ENCODE measurements at places on chromosomes 12 and 14.

GRCh38 chr12:89016970-89017778, 335.1 kb downstream of the DUSP6 start:
- DNase-seq, result no peak

DNA sequence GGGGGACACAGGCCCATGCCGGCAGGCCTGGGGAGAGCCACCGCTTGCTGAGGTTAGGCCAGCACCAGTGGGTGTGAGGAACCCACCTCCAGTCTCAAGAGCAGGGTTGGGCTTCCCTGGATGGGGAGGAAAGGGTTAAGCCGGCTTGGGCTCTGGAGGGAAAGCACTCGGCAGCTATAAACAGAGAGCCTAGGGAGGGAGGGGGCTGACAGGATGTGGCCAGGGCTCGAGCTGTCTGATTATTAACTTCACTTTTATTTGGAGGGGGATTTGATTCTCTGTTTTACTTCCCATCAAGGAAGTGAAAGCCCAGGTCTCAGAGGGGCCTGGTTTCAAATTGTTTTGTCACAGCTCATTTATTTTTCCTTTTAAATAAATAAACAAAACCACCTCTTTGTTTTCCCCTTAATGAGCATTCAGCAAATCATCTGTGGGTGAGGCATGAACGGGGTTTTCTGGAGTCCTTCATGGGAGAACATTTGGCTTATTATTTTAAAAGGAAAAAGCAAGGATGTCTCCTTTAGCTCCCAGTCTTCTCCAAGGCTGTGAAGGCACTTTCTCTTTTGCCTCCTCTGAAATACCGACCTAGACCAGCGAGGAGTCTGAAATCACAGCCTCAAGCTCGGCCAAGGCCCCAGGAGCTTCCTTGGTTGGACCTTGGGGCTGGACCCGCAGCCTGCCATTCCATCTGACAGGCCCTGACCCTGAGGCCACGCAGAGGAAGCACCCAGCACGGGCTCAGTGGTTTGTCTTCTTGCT, 21.9 kb upstream of the ZFP36L1 start:
- no peak for DNase-seq

DNA sequence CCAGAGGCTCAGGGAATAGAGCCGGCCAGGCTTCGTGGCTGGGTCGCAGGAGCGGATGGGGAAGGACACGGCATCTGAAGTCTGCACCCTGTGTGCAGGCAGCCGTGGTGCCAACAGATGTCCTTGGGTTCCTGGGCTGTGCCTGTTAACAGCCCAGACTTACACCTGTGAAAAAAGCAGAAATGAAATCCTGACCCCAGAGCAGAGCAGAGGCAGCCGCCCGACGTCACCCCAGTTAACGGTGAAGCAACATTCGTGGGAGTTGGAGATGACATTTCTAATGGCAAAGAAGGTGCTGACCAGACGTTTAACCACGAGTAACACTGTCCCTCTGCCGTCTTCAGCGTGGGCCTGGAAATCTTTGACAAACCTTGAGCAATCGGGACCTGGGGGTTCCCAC, 200.3 kb upstream of the DIO3 start:
- peak; percentile 45 for DNase-seq

GRCh38 chr14:23942587-23942986, 11.0 kb upstream of the DHRS4 start:
- no peak for DNase-seq

DNA sequence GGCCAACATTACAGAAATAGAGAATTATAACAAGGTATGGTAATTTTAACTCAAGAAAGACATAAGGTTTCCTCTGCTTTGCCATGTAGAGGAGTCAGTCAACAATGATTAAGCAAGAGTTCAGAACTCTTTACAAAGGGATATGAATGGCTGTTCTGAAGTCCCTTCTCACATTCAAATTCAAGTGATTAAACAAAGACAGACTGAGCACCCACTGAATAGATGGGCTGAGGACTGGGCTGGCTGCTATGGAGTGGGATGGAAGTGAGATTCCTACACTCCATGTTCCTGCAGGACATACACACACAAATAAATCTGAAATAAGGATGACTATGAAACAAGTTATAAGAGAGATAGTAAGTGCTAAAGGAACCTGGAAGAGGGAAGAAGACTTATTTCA, 199.0 kb upstream of the GRIP1 start:
- DNase-seq, result no peak

- peak; percentile 68 for DNase-seq
Measured at GRCh38 chr12:99131751-99132199, 486.7 kb downstream of the APAF1 start.

DNA sequence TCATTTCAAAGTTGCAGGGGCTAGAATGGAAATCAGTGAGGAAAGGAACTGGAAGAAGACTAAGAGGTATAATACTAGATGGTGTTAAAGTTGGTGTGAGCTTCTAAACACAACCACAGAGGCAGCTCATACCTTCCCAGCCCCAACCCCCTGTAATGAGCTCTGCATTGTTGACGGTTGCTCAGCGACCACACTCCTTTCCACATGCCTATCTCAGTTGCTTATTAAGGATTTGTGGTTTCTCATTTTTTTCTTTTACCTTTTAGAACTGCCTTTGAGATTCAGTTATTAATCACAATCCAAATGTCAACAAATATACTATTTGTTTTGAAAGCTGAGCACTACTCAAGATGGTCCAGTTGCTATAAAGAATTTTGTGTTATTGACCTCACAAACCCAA, 62.1 kb upstream of the KIF21A start:
- no peak for DNase-seq

GRCh38 chr12:356276-356988, 32.7 kb downstream of the KDM5A start:
- no peak for DNase-seq

- DNase-seq, result no peak
Measured at GRCh38 chr14:106308839-106309389, 782.5 kb downstream of the TMEM121 start.

DNA sequence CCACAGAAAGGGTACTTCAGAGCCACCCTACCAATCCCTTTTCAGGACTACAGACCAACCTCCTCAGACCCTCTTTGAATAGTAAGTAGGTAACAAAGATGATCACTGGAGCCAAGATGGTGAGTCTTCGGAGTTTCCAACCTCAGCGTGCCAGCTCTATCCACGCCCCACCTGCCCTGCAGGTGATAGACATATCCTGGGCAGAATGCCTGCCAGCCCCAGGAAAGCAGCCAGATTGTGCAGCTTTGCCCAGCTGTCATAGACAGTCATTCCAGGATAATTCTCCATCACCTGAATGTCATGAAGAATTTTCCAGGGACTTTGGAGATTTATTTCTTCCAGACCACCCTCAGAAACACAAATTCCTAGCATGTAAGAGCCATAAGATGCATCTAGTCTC, 434.4 kb downstream of the RGS6 start:
- no peak for DNase-seq

DNA sequence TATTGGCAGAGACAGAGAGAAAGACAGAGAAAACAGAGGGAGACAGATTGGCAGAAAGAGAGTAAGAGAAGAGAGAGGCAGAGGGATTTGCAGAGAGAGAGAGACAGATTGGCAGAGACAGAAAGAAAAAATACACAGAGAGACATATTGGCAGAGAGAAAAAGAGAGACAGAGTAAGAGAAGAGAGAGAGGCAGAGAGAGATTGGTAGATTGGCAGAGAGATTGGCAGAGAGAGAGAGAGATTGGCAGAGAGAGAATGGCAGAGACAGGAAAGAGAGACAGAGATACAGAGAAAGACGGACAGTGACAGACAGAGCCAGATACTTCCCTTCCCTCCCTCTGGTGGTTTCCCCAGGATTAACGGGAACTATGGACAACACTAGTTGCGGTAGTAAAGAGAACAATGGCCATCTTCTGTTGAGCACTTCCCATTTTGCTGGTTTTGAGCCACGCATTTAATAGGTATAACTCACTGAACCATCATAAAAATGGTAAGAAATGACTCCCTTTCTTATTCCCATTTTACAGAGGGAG, 2.6 kb upstream of the NOS1 start:
- no peak for DNase-seq

DNA sequence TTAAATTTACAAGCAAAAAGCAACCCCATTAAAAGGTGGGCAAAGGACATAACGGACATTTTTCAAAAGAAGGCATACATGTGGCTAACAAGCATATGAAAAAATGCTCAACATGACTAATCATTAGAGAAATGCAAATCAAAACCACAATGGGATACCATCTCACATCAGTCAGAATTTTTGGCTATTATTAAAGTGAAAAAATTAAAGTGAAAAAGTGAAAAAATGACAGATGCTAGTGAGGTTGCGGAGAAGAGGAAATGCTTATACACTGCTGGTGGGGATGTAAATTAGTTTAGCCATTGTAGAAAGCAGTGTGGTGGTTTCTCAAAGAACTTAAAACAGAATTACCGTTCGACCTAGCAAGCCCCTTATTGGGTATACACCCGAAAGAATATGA, 7.9 kb downstream of the OTOGL start:
- no peak for DNase-seq

- DNase-seq, result no peak
Measured at GRCh38 chr12:101277443-101277842, 2.5 kb upstream of the UTP20 start.

- no peak for DNase-seq
Measured at GRCh38 chr12:74551291-74551690, 13.7 kb downstream of the ATXN7L3B start.

DNA sequence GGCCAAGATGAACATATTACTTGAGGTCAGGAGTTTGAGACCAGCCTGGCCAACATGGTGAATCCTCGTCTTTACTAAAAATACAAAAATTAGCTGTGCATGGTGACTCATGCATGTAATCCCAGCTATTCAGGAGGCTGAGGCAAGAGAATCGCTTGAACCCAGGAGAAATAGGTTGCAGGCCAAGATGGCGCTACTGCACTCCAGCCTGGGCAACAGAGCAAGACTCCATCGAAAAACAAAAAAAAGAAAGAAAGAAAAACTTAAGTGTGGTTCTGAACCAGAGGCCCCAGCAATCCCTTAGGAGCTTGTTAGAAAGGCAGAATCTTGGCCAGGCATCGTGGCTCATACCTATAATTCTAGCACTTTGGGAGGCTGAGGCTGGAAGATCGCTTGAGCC, 24.5 kb downstream of the SVOP start:
- DNase-seq, result no peak

DNA sequence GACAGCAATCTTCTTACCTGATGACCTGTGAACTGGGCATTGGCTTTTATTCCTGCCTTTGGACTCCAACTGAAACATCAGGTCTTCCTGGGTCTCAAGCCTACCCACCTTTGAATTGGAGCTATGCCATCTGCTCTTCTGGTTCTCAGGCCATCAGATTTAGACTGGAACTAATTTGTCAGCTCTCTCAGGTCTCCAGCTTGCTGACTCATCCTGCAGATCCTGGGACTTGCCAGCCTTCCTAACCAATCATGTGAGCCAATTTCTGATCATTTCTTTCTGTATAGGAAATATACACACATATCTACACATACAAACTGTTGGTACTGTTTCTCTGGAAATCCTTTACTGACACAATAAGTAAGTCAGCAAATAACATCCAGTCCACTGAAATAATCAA, 65.3 kb upstream of the TSPAN8 start:
- no peak for DNase-seq

DNA sequence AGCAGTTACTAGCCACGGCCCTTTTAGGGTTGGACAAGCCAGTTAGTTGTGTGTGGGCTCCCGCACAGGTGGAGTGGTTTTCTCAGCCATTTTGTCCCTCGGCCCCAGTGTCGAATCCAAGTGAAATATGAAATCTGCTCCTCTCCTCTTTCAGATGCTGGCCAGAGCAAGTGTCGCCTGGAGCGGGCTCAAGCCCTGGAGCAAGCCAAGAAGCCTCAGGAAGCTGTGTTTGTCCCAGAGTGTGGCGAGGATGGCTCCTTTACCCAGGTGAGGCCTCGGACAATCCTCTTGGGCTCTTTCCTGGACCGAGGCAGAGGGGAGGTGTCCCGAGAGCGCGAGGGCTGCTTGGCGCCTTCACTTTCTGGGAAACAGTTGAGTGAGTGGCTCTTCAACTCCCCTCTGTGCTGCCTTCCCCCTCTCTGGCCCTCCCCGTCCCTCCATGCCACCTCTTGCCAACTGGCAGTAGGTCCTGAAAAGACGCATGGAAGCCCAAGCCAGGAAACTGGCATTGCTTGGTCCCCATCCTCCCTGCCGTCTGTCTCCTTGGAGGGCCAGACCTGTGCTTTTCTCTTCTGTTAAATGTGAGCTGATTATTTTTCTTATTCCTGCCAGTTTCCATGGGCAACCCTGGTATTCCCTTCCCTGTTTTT, 74.2 kb downstream of the SMOC1 start:
- DNase-seq, result no peak

GRCh38 chr14:104938960-104939359, 14.3 kb downstream of the PLD4 start:
- DNase-seq, result no peak

- DNase-seq, result no peak
Measured at GRCh38 chr12:85653731-85654455, 182.3 kb downstream of the RASSF9 start.

DNA sequence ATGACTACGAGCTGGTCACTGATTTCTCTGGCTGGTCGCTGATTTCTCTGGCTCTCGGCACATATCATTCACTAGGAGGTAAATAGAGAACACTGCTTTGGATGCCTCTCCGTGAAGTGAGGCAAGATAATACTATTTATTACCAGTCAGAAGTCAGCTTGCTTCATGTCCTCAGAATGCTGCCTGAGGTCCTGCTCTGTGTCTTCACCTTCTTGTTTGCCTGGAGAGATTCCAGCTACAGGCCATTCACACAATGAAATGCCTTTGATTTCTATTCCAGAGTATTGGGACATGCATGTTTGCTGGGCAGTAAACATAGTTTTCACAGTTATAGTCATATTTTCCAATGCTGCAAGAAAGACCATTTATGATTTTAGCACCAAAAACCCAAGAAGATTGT, 106.7 kb downstream of the AEBP2 start:
- no peak for DNase-seq

GRCh38 chr14:72104011-72104613, 171.9 kb downstream of the RGS6 start:
- DNase-seq, result no peak

DNA sequence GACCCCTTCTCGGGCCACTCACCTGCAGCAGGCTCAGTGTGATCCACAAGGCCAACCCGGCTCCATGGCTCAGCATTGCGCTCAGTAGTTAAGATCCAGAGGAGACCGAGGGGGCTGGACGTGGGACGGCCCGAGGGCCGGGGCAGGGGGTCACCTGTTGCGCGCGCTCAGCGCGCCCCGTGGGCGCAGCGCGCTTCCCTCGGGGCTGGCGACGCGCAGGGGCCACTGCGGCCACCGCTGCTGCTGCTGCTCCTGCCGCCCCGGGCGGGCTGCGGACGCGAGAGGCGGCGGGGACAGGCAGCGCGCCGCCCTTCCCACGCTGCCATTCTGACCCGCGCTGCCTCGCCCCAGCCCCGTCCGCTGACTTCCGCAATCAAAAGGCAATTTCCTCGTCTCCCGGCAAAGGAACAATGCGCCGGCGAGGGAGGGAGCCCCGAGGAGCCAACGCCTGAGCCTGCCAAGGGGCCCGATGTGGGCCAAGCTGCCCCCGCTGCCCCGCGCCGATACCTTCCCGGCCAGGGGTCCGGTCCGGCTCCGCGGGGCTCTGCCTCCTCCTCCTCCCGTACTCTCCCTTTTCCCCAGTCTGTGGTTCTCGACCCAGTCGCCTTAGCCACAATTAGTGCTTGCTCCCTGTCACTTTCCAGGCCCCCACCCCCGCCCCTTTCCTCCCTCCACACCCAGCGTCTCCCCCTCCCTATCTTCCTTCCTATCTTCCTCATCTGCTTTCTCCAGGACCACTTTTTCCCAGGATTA, 27.3 kb downstream of the PTPRB start:
- DNase-seq, result peak; percentile 82

- DNase-seq, result no peak
Measured at GRCh38 chr12:131121705-131122405, 168.1 kb downstream of the ADGRD1 start.

Data from aorta (tissue), 5 donors.